ENCODE measurements at places on chromosomes 6 and 20.

GRCh38 chr6:12345694-12346058, 55.5 kb downstream of the EDN1 start:
- DNase-seq: no peak

GRCh38 chr6:73694711-73695411, 1.1 kb upstream of the CD109 start:
- DNase-seq: peak; percentile 69

DNA sequence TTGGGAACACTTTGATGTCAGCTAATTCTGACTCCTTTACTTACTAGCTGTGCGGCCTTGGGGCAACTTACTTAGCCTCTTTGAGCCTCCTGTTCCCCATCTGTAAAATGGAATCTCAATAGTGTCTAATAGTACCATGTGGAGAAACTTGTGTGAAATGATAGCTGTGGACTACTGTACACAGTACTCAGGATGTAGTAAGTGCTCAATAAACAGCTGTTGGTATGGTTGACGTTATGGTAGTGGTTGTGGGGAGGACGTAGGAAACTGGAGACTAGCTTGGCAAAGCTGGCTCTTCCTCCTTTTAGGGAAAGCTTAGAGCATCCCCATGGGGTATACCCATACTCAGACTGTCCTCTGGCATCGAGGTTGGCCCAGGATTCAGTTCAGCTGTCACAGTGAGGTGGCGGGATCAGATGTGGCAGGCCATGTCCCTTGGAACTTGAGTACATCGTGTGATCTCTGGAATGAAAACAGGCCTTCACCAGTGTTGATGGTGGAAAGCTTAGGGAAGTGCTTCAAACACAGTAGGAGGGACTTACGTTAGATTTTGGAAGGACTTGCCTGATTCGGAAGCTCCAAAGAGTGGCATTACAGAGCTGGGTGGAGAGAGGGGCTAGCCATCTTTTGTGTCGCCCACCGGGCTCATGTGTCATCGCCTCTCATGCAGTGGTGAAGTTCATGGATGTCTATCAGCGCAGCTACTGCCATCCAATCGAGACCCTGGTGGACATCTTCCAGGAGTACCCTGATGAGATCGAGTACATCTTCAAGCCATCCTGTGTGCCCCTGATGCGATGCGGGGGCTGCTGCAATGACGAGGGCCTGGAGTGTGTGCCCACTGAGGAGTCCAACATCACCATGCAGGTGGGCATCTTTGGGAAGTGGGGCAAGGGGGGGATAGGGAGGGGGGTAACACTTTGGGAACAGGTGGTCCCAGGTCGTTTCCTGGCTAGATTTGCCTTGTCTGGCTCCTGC, 7.1 kb downstream of the VEGFA start:
- no peak for DNase-seq

DNA sequence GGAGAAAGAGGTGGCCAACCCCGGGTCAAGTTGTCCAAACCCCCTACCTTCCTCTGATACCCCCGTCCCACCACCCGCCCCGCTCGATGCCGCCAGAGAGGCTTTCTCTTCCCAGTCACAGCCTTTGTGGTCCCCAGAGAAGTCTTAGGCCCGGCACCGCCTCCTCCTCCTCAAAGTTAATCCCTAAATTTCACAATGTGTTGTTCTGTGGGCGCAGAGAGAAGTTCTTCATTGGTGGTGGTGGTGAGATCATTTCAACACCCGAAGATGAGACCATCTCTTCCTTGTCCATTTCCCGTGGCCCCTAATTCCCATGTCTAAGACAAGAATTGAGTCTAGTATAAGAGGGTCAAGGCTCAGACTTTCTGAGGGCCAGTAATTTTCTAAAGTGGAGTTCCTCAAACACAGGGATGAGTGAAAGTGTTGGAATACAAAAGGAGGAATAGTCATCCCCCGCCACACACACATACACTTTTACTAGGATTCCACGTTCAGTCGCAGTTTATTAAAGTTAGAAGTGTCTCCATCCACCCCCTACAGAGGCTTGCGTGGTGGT, 10.4 kb downstream of the TRIM31 start:
- DNase-seq: no peak

GRCh38 chr6:36302227-36302976, 32.5 kb downstream of the PNPLA1 start:
- peak; percentile 59 for DNase-seq

DNA sequence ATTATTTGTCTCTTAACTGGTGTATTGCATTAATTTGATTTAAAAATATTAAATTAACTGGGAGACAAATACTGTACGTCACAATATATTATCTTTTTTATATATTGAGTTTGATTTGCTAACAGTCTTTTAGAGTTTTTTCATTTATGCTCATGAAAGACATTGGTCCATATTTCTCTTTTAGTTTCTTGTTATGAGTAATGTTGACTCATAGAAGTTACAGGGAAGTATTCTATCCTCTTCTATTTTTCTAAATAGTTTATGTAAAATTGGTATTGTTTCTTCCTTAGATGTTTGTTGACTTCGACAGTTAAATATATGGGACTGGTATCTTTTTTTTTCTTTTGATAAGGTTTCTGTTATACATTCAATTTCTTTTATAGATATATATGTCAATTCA, 1115.6 kb upstream of the CITED2 start:
- DNase-seq: no peak

DNA sequence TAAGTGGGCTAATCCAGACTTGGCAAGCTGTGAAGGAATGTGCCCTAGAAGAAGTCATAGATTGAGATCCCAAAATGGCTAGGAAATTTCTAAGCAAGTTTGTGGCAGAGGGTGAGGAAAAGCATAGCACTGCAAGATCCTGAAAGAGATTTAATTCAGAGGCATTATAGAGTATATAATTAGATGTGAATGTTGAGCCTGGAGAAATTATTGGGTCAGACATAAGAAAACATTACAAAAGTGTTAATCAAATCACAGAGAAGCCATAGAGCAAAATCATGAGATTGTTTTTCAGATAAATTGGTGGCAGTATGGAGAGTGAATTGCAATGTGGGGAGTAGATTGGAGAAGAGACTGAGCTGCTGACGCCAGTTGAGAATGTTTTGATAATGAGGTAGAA, 90.0 kb downstream of the CD2AP start:
- DNase-seq: no peak

GRCh38 chr6:10633216-10633615, 61.2 kb downstream of the C6orf52 start:
- DNase-seq: peak; percentile 86

GRCh38 chr6:35711731-35712130, 23.0 kb upstream of the FKBP5 start:
- DNase-seq: no peak

DNA sequence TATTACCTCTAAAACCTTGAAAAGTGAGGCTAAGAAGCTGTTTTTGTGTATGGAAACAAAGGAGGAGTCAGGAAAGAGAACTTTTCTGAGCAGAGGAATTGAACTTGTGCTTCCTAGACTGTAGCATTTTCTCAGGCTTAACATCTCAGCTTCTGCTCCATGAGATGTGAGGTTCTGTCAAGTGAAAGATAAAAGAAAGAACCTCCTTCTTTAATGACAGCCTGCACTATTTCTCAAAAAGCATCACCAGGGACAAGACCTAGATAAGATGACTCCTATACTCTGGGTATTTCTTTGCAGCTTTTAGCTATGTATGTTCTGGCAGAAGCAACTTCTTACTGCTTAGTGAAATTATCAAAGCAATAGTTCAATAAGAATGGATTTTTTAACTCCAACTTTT, 87.6 kb upstream of the KCNQ5 start:
- DNase-seq: no peak

GRCh38 chr20:17684077-17684888, 2.2 kb upstream of the RRBP1 start:
- no peak for DNase-seq

DNA sequence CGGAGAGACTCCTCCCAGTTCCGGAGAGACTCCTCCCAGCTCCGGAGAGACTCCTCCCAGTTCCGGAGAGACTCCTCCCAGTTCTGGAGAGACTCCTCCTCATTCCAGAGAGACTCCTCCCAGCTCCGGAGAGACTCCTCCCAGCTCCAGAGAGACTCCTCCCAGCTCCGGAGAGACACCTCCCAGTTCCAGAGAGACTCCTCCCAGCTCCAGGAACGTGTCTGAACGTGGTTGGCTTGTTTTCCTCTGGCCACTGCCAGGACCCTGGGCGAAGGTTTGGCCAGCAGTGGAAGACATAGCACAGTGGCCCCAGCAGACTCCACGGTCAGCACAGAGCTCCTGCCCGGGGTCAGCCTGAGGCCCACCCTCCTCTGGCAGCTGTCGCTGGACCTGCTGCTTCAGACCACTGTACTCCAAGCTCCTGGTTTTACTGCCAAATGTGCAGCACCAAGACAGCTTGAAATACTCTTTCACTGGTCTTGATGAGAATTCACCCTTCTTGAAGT, 122.3 kb upstream of the AFDN start:
- no peak for DNase-seq
